Aorta (tissue), 5 donors: ENCODE measurements at places on chromosomes 4 and X.

DNA sequence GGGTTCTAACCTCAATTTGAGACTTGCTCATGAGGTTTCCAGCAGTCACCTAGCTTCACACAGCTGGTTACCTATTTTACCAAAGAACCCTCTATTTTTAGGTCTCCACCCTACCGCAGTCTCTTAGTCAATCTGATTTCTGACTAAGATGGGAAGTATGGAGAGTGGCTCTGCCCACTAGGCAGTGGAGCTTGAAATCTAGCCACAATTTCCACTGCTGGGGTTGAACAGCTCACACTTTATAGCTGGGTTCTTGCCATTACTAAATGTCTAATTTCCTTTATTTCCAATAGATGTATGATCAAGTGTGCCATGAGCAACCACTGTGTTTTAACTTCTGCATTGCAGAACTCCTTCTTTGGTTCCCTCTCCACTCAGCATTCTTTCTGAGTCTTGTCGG is 43.1 kb downstream of the GASK1B start:
- no peak for DNase-seq

GRCh38 chrX:2888309-2888708 is 40.8 kb downstream of the ARSD start:
- no peak for DNase-seq

DNA sequence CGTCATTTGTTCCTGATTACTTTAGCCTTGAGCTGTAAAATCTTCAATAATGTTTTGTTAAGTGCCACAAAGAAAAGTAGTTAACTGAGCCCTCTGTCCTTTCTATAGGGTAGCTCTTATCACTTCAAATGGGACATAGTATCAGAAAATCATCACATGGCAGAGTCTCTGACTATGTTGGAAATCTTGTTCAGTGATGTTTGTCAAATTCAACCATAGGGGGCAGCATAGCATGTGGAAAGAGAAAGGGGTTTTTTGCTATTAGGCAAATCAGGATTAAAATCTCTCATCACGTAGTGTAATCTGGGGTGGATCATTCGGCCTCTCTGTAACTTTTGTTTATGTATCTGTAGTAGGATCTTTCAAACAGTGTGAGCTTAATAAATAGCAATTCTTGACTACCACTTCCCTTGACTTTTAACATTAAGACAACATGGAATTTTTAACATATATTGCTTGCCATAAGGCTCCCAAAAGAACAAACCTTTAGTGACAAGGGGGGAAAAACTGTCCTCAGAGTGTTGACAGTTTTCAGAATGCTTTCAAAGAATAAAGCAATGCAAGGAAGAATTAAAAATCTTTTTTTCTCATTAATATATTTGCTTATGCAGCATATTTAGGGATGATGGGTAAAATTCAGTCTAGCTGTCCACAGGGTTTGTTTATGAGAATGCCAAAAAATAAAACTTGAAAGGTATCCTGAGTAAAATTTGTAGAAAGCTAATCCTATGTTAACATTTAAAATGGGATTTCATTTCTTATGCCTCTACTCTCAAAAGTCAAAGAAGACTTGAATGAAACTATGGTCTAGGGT is 127.2 kb downstream of the FBXW7 start:
- DNase-seq = no peak

GRCh38 chr4:94806376-94806775 is 48.6 kb downstream of the BMPR1B start:
- DNase-seq = no peak

- DNase-seq = peak; percentile 12
These were observed 36.2 kb downstream of the RGS12 start for GRCh38 chr4:3328814-3329663.

- DNase-seq = no peak
These were observed 261.6 kb downstream of the ARHGAP24 start for GRCh38 chr4:85736571-85736970.
